Right ventricle myocardium inferior (tissue), 1 donor: ENCODE measurements at places on chromosomes 4 and X. TPM values are rescaled to one million over a fixed set of nuclear protein-coding genes. Genes with fewer than 3 reads are reported as not detected.

- DNase-seq: no peak
Observed at GRCh38 chrX:6026980-6027379, 201.7 kb downstream of the NLGN4X start.

DNA sequence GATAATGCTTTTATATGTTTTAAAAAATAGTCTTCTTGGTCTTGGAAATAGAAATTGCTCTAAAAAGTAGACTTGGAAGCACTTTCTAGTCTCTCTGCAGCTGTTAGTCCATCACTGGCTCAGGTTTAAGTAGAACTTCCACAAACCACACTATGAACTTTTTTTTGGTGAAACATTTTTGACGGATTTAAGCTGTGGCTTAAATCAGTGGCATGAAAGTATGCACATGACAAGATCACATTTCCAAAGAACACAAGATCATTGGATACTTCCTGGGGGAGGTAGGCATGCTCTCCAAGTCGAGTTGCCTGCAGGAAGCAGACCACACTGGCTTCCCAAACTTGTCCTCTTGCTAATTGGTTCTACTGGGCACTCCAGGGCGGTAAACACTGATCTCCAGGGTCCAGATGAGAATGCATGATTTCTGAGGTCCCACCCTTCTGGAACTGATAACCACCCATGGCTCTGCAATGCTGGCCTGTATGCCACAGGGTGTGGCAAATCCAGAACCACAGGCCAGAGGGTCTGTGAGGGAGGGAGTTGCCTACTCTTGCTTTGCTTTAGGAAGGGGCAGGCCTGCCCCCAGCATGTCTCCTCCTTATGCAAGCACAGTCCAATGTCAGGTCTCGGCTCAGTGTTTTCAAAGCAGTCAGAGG is 331.9 kb upstream of the SFRP2 start:
- no peak for DNase-seq

Gene FTHL17
- not detected for total RNA-seq

Gene ARMCX1
- total RNA-seq: 29.6 TPM

Gene DACH2
- not detected for total RNA-seq

DNA sequence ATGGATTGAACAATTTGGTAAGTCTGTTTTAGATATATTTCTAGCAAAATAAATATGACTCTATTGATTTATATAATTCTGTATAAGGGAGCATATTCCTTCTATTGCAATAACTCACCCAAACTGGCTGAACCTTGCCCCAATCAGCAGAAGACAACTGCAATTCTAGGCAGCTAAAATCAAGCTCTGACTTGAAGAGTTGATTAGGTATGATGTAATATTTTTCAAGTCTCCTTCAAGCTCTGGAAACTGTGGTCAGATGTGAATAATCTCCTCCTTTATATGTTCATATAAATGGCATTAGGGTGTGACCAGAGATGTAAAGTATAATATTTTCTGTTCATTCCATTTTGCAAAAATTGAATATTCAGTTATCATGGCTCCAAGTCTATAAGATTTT is 8.2 kb downstream of the RASSF6 start:
- DNase-seq: no peak
